ENCODE measurements at places on chromosomes 7 and 10. TPM values are rescaled to one million over a fixed set of nuclear protein-coding genes. Genes with fewer than 3 reads are reported as not detected.

Gene MTERF1
- total RNA-seq: 6.7 TPM

Gene SRRM3
- total RNA-seq: 3.7 TPM

Gene NME8
- total RNA-seq: not detected

Gene SUN3
- total RNA-seq: not detected

Gene STEAP2
- total RNA-seq: 84.7 TPM

Gene SLC26A5
- not detected for total RNA-seq

Gene CRYGN
- not detected for total RNA-seq

Gene SLC39A12
- 0.47 TPM for total RNA-seq

Gene TSPAN15
- total RNA-seq: 141 TPM
